ENCODE measurements at places on chromosomes 12 and 14. TPM values are rescaled to one million over a fixed set of nuclear protein-coding genes. Genes with fewer than 3 reads are reported as not detected.
A peak's percentile ranks its signal among the peaks of the same experiment; 100 is the strongest.

ANKS1B gene
- total RNA-seq = 6.7 TPM

DNA sequence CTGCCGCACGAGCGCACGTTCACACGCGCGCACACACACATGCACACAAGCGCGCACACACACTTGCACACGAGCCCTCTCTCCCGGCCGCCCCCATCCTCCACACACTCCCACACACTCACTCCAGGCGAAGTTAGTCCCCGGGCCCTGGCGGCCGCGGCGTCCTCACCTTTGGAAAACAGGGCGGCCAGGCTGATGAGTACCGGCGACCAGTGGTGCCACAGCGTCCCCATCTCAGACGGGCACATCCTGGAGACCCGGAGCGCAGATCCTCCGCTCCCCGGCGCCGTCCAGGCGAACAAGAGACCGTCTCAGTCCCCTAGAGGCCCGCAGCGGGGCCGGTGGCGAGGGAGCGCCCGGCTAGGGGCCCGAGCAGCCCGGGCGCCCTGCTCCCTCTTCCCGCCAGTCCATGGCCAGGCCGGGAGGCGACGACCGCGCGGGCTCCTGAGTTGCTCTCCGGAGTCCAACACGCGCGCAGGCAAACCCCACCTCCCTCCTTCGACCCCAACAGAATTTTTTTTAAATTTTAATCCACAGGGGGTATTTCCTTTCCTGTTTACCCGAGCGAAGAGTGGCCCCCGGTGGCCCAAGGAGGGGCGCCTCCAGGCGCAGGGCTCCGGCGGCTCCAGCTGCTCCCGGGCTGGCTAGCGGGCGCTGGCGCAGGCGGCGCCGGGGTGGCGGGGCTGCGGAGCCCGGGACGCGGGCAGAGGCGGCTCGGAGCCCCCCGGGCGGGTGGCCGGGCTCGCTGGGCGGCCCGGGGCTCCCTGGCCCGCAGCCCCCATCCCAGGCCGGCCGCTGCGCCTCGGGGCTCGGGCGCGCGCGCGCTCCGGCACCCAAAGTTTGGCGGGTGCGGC lies 506 bp downstream of the TMEM132D start:
- no peak for DNase-seq

GRCh38 chr14:54567639-54568561 lies 972 bp downstream of the SAMD4A start:
- DNase-seq = peak; percentile 71

- DNase-seq = no peak
Measured at GRCh38 chr12:10551375-10551774, 45.7 kb downstream of the EIF2S3B start.

DNA sequence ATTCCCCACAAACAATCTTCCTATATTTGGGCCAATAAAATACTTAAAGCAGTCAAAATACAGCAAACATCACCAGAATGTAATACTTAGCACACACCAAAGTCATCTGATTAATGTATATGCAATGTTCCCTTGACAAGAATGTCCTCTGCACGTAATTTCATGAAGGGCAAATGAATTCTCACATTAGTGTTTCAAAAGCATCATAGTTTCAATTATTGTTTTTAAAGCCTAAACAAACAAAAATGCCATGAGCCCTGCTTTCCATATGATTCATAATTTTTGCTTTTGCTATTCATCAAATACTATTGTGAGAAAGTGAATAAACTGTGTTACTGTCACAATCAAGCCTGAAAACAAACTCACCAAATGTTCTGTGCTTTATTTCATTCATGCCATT lies 156.0 kb downstream of the EPS8 start:
- no peak for DNase-seq

CFAP251 gene
- total RNA-seq = 3.8 TPM

DNA sequence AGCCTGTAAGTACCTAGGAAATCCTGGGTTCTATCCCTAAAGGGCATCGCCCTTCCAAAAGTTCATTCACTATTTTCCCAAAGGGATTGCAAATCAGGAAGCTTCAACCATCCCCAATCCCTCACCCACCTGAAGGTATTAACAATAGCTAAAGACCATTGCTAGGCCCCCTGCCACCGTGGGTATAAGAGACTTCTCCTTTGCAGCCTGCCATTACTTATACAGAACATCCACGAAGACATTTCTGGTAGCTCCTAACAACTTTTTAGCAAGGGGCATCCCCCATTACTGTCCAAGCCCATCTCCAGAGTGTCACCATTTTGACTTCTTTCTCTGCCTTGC lies 384 bp upstream of the SMUG1 start:
- no peak for DNase-seq

DNA sequence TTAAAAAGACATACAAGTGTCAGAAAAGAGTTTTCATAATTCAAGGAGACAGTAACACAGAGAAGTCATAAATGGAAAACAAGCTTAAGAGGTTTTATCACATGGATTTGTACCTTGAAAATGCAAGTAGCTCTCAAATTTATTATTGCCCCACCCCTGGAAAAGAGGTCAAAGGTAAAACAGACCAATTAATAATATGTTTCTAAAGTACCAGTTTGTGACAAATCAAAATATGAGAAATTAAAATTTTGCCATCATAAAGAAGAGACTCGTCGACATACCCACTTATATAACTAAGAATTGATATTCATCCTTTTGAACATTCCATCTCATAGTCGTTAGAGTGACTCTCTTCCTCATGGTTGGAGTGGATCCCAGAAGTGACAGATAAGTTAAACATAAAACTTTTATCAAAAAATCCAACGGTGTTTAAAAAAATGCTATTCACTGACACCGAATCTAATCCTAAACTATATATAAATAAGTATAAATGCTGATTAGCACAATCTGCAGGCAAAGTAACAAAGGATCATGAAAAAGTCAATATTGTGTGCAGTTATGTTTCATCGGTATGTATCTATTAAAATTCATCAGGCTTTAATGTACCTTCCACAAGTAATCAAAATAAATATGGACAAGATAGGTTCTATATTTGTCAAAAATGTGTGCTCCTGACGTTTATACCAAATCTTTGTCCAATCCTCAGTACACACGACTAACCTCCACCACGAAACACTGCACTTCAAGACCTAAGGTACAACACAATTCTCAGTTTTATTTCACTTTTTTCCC lies 2.3 kb downstream of the CORO1C start:
- no peak for DNase-seq

- DNase-seq = no peak
Measured at GRCh38 chr14:99177886-99178835, 93.8 kb downstream of the BCL11B start.

GRCh38 chr12:93440043-93440835 lies 1.5 kb downstream of the UBE2N start:
- no peak for DNase-seq

GRCh38 chr14:75995372-75996041 lies 9.9 kb downstream of the IFT43 start:
- peak; percentile 89 for DNase-seq

DNA sequence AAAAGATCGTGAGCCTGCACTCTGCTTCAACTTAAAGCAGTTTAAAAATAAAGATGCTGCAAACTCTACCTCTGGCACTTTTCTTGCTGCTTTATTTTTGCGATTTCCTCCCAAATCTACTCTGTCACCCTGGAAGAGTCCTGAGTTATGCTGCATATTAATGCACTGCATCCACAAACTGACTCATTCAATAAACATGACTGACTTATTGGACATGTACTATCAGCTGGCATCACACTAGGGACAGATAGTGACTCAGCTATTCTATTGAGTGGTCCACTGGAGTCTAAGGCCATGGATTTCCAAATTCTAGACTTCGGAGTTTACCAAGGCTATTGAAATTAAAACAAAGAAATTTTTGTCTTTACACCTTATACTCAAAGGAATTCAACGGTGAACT lies 90.7 kb upstream of the PTPRR start:
- DNase-seq = peak; percentile 55

NKX2-1 gene
- total RNA-seq = not detected

DNA sequence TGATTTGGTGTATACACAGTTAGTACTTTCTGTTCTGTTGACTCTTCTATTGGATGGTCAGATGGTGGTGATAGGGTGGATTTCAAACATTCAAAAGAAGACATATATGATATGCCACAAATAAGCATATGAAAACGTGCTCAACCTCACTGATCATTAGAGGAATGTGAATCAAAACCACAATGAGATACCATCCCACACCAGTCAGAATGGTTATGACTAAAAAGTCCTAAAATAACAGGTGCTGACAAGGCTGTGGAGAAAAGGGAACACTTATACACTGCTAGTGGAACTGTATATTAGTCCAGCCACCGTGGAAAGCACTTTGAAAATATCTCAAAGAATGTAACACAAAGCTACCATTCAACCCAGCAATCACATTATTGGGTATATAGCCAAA lies 425.5 kb downstream of the C12orf50 start:
- no peak for DNase-seq

- DNase-seq = no peak
Measured at GRCh38 chr12:89521364-89522223, 3.0 kb downstream of the GALNT4 start.

DNA sequence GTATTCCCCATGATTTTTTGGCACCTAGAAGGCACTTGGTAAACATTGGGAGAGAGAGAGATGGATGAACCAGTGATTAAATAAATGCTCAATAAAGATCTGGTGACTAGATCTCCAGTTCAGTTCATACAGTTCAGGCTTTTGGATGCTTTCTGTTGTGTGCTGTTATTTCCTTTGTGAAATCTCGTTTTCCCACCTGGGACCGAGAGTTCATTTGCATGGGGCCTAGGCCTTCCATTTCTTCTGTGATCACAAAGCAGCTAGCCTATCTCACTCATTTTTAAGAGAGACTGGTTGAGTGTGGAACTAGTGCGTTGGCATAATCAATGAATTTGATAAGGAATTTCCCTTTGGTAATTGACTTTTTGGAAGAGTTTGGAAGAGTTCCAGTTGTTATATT lies 104.0 kb downstream of the VRK1 start:
- DNase-seq = no peak

NOVA1 gene
- total RNA-seq = 11.1 TPM

GRCh38 chr14:51774209-51774608 lies 86.2 kb upstream of the GNG2 start:
- no peak for DNase-seq

- no peak for DNase-seq
Measured at GRCh38 chr12:101951002-101951670, 73.8 kb downstream of the DRAM1 start.

SLC35F4 gene
- not detected for total RNA-seq

DNA sequence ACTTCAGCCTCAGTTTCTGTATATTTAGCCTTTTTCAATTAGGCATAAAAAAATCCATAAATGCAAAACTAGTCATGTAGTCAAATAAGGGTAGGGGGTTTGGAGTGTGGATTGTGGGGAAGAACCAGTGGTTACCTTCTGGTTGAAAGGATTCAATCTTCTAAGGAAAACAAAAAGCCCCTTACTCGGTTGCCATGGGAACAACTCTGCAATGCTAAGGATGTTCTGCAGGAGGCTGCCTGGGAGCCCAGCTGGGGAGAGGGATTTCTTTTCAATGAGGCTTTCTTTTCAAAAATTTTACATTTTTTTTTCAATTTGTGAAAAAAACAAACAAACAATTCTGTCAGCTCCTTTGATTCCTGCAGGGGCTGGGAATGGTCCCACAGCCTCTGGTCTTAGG lies 67.2 kb downstream of the SLC8A3 start:
- DNase-seq = no peak

DNA sequence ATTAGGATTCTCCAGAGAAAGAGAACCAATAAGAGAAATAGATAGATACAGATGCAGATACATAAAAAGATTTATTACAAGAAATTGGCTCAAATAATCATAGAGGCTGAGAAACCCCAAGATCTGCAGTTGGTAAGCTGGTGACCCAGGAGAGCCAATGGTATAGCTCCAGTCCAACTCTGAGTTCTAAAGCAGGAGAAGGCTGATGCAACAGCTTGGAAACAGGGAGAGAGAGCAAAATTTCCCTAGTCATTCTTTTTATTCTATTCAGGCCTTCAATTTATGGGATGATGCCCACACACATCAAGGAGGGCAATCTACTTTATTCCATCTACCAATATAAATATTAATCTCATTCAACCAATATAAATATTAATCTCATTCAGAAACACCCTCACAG lies 218.2 kb downstream of the PRKD1 start:
- peak; percentile 48 for DNase-seq

DNA sequence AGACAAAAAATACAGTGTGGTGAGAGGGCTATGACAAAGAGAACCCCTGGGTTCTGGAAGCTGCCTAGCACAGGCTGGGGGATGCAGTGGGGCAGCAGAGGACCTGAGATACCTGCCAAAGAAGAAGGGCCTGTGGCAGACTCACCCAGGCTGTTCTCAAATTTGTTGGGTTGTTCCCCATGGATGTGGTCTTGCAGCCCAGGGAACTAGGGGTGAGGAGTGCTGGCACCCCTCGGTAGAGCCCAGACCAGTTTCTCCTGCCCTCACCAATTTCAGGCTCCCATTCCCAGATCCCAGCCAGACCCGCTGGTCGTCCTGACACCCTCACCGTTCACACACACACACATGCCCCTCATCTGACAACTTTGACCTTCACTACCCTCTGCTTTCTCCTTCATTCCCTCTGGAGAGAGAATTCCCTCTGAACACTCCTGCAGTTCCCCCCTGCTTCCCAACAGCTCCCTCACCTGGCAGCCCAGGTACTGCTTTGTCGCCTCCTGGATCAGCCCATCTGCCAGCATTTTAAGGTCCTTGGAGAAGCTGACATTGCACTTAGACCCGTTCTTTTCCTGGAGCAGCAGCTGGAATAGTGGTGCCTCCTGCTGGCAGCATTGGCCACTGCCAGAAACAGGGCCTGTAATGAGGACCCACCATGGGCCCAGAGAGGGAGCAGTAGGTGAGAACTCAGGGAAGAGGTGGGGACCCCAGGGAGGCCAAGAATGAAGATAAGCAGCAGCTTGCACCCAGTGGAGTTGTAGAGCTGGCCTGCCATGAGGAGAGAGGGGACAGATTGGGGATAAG lies 5.9 kb upstream of the GDF11 start:
- DNase-seq = peak; percentile 79

GPR132 gene
- 2.0 TPM for total RNA-seq

DNA sequence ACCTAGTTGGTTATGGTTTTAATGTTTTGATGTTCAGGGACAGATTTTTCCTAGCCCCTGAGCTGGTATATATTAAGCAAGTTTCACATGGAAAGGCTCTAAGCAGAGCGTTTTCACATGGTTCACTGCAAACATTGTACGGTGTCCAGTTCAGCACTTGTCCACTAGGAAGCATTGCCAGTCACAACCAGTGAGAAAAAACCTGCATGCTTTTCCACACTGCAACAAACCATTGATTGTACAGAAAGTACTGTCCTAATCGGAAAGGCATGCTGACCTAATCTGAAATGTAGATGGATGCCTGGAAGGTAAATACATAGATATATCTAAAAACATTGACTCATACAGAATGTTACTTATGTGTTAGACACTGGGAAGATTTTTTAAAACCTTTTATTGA lies 25.0 kb upstream of the NPAS3 start:
- no peak for DNase-seq

- DNase-seq = peak; percentile 25
Measured at GRCh38 chr14:68405961-68406360, 386.9 kb downstream of the ZFP36L1 start.

ITGA7 gene
- 101 TPM for total RNA-seq

- no peak for DNase-seq
Measured at GRCh38 chr12:132797820-132798570, 30.7 kb downstream of the GOLGA3 start.

AKAP6 gene
- 23.1 TPM for total RNA-seq

- peak; percentile 72 for DNase-seq
Measured at GRCh38 chr12:120381752-120382419, 12.9 kb upstream of the MSI1 start.

Data from cardiac muscle cell (in vitro differentiated cells and primary cell).